ENCODE measurements at places on chromosomes 11 and 22.
A peak's percentile ranks its signal among the peaks of the same experiment; 100 is the strongest.

DNA sequence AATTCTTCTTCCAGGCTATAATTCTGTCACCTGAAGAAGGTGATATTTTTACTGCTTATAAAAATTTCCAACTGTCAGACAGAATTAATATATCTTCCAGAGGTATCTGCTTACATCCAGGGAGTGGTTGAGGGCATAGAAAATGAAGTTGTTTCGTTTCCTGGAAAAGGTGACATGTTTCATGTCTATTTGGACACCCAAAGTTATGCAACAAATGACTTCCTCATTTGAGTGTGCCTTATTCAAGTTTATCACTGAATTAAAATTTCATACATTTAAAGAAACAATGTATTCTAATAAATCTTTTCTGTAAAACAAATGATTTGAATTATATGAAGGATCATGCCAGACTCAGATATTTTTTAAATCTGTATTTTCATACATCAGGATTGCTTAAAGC, 8.5 kb upstream of the GRAMD1B start:
- DNase-seq: no peak

DNA sequence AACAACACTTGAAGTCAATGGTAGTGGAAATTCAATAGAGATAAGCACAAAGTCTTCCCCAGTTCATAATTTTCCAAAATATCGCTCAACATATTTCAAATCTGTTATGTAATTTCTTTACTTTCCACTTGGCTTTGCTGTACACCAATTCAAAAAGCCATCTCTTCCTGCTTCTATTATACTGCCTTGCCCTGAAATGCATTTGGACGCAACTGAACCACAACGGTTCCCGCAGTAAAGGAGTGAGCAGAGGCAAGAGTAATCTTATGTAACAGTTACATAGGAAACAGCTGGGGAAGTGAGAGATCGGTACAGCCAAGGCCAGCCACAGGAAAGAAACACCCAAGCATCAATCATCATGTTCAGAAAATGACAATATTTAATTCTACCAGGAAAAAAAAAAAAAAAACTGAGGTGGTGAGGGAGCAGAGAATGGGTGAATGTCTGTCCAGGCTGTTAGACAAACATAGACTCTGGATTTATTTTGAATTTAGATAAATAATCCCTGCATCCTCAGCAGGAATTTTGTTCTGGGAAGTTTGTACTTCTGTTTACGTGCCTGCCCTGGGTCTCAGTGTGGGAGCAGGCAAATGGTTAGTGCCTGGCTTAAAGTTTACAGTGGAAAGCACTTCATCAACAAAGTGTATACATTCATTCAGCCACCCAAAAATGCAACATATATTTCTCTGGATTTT, 392.2 kb downstream of the ETS1 start:
- DNase-seq: no peak

GRCh38 chr22:41933411-41934177, 7.0 kb upstream of the TNFRSF13C start:
- DNase-seq: no peak

GRCh38 chr11:69499186-69499917, 17.9 kb downstream of the LINC01488 start:
- DNase-seq: peak; percentile 22

DNA sequence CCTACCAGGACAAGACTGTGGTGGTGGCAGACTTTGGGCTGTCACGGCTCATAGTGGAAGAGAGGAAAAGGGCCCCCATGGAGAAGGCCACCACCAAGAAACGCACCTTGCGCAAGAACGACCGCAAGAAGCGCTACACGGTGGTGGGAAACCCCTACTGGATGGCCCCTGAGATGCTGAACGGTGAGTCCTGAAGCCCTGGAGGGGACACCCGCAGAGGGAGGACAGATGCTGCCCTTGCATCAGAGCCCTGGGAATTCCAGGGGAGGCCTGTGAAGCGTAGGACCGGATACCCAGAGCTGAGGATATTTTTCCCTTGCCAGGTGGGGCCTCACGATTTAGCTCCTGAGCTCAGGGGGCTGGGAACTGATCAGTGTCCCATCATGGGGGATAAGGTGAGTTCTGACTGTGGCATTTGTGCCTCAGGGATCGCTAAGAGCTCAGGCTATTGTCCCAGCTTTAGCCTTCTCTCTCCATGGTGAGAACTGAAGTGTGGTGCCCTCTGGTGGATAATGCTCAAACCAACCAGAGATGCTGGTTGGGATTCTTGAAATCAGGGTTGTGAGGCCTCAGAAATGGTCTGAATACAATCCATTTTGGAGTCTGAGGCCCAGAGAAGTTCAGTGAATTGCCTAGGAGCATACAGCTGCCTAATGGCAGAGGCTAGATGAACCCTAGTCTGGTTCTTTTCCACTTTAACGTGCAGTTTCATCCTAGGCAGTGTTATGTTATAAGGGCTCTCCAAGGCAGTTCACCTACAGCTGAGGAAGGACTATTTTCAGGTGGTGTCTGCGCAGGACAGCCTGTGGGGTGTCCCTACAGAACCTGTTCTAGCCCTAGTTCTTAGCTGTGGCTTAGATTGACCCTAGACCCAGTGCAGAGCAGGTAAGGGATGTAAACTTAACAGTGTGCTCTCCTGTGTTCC, 19.5 kb downstream of the PIK3IP1 start:
- DNase-seq: peak; percentile 79

DNA sequence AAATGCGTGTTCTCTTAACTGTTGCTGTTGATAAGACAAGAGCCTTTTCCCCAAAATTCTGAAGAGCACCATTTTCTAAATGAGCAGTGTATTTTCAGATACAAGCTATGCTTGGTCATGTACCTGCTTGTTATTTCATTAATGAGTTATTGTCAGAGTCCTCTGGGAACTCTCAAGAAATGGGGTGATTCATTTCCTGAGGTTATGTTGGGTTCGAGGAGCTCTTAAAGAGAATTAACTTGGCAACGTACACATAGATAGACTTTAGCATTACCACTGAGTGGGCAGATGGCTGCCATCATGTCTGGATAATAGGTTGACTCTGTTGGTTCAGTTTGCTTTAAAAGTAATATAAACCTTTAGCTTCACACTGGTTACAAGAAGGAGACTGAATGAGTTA, 87.9 kb upstream of the SORL1-AS1 start:
- no peak for DNase-seq

DNA sequence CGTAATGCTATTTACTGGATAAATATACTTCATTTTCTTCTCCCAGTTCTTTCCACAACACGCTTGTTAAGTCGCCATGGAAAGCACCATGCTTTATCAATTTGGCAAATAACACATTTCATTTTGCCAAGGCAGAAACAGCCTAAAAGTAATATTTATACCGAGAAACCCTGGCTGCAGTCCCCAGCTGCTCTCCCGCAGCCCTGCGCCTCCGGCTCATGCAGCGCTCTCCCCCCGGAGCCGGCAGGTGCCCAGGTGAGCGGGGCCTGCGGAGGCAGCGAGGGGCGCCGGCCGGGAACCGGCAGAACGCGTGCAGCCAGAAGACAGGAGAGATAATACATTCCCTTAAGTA, 681 bp upstream of the ARHGEF12 start:
- DNase-seq: no peak

DNA sequence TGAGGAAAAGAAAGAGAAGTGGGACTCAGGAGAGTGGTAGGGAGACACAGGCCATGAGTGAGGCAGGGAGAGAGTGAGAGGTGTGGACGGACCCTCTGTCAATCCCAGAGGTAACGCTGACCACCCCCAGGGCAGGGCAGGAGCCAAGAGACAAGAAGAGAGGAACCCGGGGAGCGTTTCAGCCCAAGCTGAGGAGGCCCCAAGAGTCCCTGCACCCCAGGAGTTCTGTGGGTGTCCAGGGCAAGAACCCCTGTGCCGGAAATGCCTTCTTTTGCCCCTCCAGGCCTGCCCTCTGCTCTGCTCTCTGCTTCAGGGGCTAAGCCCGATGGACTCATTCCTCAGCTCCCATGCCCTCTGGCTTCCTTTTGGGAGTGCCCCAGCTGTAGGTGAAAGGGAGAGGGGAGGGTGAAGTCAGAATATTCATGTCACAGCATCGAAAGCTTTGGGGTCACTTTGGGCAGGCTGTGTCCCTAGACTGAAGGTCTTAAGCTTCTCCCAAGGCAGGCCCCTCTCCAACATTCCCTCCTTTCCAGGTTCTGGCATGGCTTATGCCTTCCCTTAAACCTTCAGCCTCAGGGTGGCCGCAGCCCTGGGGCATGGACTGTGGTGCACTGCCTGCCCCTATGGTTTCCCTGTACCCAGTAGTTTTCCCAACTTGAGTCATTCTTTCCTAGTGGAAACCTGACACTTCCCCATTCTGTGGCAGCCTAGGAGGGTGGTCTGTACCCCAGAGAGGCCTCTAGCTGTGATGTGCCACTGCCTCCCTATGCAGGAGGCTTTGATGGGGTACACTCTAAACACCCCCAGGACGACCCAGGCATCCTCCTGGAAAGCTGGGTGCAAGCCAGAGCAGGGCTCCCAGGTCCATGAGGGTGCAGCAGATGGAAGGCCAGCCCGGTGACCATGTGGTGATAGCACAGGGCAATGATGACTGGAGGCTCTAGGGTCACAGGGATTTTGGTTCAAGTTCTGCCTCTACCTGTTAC, 27.1 kb downstream of the MYEOV start:
- no peak for DNase-seq

GRCh38 chr22:42062506-42063170, 8.0 kb downstream of the NAGA start:
- DNase-seq: no peak

- peak; percentile 53 for DNase-seq
Observed at GRCh38 chr11:61826930-61827570, 1.1 kb upstream of the FADS2 start.

DNA sequence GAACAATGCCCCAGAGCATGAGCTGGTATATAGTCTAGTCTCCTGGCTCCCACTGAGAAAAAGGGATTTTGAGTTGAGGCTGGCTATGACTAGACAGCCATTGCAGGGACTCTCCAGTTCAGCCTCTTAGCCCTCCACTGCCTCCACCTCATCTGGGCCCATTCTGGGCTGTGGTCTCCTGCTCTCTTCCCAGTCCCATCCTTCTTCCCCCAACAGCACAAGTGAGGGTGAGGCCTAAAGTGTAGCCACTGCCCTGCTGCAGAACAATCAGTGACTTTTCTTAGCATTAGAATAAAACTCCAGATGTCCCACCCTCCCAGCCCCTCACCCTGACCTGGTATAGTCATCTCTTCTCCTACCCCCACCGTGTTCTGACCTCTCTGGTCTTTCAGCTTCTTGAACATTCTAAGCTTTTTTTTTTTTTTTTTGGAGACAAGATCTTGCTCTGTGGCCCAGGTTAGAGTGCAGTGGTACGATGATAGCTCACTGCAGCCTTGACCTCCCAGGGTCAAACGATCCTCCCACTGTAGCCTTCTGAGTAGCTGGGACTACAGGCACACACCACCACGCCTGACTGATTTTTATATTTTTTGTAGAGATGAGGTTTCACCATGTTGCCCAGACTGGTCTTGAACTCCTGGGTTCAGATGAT, 4.3 kb downstream of the MED15 start:
- DNase-seq: no peak
